Fibroblast of the aortic adventitia (primary cell): ENCODE measurements at places on chromosomes 16 and 17. TPM values are rescaled to one million over a fixed set of nuclear protein-coding genes. Genes with fewer than 3 reads are reported as not detected.
A peak's percentile ranks its signal among the peaks of the same experiment; 100 is the strongest.

Gene SCGB1C2
- total RNA-seq = not detected in 2 replicates

Gene PTGES3L
- 0.18 and 0.65 TPM in 2 replicates for total RNA-seq

- DNase-seq = no peak
These were observed 19.5 kb downstream of the SOCS3 start for GRCh38 chr17:78340183-78340955.

Gene NPIPB8
- total RNA-seq = 0.09 and 1.3 TPM in 2 replicates

GRCh38 chr17:65290616-65291015, 153.4 kb downstream of the RGS9 start:
- DNase-seq = peak; percentile 21

- DNase-seq = no peak
These were observed 63.8 kb downstream of the SEC14L1 start for GRCh38 chr17:77204536-77204935.

DNA sequence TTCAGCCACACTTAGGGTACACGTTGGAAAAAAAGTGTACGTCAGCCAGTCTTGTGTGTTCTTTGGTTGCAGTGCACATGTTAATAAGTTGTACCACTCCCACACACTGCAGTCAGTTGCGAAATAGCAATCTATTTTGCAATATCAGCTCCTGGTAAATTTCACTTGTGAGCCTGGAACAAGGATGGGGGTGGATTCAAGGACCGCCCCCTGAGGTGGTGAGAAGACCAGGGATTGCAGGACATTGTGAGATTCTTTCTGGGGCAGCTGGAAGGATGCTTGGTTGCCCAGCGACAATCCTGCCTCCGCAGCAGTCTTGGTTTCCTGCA, 78.6 kb upstream of the ZFHX3 start:
- peak; percentile 85 for DNase-seq

- no peak for DNase-seq
These were observed 116.4 kb upstream of the SMURF2 start for GRCh38 chr17:64778240-64779097.

DNA sequence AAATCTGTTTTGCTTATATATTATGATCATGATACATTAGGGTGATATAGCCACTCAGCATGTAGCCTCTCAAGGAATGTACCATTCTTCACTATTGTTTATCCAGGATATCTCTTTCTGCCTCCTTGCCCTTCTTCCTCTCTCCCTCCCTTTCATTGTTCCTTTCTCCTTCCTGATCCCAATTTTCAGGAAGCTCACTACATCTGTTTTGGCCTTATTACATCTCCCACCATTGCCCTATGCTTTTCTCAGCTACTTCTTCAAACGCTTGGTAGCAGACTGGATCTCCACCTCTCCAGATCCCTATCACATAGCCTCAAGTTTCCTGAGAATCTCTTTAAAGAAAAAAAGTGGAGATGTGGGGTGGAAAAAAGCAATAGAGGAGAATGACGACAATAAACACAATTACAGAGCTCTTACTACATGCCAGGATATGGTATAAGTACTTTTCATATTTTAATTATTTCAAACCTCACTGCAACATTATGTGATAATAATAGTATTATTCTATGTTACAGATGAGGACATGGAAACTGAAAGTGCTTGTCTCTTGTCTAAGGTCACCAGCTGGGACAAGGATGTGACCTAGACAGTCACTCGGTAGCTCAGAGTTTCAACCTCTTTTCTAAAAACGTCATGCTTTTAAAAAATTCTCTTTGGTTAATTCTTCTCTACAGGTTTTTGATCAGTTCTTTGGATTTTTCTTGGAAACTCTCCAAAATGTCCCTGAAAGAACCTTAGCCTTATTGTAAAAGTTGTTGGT, 959.1 kb downstream of the CDH11 start:
- DNase-seq = no peak

GRCh38 chr17:32575852-32576251, 89.1 kb downstream of the CDK5R1 start:
- DNase-seq = no peak

Gene CD300E
- total RNA-seq = not detected in 2 replicates

Gene OTOP3
- not detected in 2 replicates for total RNA-seq

GRCh38 chr17:76008630-76009425, 8.2 kb downstream of the CDK3 start:
- DNase-seq = no peak

DNA sequence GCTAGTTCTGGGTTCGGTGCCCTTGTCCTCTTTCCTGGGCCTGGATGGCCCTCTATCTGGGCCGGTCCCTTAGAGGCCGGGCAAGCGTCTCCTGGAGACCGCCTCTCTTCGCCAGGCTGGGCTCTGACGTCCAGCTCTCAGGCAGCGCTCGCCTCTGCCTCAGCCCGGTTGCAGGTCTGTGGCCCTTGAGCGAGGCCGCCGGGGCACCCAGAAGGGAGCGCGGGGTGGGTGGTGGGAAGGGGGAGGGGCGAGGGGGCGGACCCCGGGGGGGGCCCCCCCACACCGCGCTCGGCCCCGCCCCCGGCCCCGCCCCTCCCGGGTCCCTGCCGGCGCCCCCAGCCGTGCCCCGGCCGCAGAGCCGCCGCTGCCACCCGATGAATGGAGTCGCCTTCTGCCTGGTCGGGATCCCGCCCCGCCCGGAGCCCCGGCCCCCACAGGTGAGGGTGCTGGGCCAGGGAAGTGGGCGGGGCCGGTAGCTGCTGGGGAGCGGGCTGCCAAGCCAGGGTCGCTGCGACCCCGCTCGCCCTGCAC, at the start of gene ARHGAP23:
Gene ARHGAP23 (plus strand): TSS at position 353 of the 531 bp plus-strand sequence. CDS start 22 bp downstream, at position 375.
- peak; percentile 68 for DNase-seq

GRCh38 chr17:63476854-63477479, at the start of gene ACE:
TSS of gene ACE (plus strand) at chr17:63477061. CDS start at chr17:63477095, 34 bp downstream.
- DNase-seq = no peak

DNA sequence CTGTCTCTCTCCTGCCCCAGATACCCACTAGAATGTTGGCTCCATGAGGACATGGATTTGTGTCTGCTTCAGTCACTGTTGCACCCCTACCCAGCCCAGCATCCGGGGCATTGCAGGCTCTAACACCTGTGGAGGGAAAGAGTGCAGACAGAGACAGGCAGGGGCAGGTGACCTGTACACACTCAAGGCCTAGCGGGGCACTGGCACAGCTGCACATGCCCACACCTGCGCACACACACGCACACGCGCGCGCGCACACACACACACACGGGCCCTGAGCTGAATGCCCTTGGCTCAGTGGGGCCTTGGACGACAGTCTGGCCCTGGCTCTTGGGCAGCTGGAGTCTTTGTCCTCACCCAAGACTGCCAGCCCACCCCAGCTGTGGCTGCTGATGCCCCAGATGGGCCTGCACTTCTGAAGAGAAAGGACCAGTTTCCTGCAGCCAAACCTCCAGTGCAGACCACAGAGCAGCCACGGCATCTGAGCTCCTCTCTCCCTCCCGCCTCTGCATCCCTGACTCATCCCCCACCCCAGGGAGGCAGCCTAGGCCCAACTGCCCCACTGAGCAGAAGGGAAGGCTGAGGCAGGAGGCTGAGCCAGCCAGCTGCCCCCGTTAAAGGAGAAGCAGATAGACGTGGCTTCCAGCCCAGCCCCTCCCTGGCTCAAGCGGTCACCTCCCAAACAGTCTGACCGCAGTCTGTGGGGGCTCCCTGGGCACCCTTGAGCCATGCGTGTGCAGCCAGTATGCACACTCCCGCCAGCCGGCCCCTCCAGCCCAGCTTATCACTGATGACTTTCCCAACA, 12.3 kb upstream of the RAI1 start:
- peak; percentile 11 for DNase-seq

GRCh38 chr17:47792979-47793378, 28.6 kb downstream of the OSBPL7 start:
- DNase-seq = no peak

DNA sequence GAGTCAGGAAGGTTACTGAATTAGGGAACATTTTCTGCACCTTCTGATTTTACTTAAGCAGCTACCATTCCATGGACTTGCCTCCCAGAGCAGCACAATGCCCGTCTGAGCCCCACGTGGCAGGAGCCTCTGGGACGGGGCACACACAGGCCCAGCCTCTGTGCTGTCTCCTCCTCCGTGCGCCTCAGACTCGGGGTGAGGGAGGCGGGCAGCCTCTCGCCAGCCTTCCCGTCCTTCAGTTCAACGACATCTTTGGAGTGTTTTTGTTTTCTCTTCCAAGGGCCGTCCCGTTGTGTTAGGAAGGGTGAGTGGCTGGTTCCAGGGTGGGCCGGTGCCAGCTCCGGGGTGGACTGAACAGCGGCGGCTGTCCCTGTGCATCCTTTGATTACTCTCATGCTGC, 31.8 kb downstream of the NDEL1 start:
- DNase-seq = no peak

Gene MXRA7
- 166 and 287 TPM in 2 replicates for total RNA-seq

- DNase-seq = no peak
These were observed 118.3 kb downstream of the BANP start for GRCh38 chr16:88069397-88070168.

- no peak for DNase-seq
These were observed 43.7 kb downstream of the NCOR1 start for GRCh38 chr17:16171613-16172012.

Gene KRTAP3-2
- not detected in 2 replicates for total RNA-seq

DNA sequence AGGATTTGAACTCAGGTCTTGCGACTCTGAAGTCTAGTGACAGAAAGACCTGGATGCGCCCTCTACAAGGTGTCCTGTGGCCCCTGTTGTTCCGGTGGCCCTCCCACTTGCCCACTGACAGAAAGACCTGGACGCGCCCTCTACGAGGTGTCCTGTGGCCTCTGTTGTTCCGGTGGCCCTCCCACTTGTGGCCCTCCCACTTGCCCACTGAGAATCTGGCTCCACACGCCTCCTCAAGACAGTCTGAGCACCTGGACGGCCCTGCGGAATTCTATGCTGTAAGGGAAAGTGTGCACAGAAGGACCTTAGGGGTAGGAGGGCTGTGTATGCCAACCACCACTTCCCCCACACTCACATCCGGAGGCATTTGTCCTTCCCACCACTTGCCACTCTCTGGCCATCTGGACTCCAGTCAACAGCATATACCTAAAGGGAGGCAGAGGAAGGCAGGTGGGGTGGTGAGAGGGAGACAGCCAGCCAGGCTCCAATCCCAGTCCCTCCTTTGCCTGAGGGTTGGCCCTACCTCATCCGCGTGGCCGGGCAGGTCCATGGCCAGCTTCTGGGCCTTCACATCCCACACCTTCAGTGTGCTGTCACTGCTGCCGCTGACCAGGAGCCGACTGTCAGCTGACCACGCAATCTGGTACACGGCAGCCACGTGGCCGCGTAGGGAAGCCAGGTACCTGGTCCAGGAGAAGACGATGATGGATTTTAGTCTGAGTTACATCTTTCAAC, 9.1 kb downstream of the NLE1 start:
- DNase-seq = no peak

Gene KRTAP2-1
- total RNA-seq = not detected in 2 replicates

GRCh38 chr17:43018008-43018853, 4.0 kb downstream of the VAT1 start:
- DNase-seq = no peak

DNA sequence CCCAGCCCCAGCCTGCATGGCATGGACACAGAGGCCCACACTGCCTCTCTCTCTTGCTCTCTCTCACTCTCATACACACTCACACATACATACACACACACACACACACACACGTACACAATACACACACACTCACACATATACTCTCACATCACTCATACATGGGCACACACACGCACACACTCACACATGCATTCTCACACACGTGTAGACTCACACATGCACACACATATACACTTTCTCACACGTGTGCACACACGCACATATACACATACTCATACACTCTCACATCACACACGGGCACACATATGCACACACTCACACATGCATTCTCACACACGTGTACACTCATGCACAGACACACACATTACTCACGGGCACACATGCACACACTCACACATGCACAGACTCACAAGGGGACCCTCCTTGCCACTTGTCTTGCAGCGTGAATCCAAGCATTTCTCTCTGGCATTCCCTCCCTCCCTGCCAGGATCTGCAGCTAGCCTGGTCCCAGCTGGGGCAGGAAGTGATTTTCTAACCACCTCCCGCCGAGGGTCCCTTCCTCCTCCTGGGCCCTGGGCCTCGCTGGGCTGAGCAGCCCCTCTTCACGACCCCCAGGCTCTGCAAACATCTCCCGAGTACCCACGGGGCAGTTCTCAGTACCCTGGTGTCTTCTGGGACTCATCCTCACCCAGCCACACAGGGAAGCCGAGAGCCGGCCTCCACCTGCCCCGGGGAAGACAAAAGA, 37.5 kb downstream of the IL21R start:
- no peak for DNase-seq

- DNase-seq = no peak
These were observed 74.6 kb downstream of the N4BP1 start for GRCh38 chr16:48535369-48535787.

GRCh38 chr16:81693041-81693743, 85.9 kb upstream of the PLCG2 start:
- peak; percentile 48 for DNase-seq

Gene DPEP3
- not detected in 2 replicates for total RNA-seq

DNA sequence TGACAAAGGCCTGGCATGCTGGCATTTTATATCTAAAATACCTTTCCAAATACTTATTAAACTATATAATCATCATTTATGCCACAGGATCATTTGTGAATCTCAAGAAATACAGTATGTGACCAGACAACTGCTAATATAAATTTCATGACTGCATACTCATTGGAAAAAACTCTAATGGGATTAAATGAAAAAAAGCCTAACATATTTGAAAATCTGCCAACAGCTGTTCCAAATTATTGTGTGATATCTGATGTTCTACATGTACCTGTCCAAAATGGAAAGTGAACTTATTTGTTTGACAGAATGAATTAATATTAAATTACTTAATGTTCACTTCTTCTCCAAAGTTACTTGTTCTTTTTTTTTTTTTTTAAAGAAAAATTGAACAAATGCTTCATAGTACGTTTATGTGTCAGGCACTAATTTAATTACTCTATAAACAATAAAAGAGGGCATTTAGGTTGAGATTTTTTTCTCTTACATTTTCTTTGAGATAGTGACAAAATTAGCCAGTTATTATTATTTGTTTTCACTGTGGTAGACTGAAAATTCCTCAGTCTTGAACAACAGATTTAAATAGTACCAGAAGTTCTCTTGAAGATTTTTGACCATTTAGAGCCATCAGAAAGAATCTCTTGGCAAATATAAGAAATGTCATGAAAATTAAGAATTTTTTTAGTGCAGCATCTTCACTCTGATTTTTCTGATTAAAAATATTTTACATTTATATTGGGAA, 114.0 kb downstream of the FTO start:
- DNase-seq = peak; percentile 73

DNA sequence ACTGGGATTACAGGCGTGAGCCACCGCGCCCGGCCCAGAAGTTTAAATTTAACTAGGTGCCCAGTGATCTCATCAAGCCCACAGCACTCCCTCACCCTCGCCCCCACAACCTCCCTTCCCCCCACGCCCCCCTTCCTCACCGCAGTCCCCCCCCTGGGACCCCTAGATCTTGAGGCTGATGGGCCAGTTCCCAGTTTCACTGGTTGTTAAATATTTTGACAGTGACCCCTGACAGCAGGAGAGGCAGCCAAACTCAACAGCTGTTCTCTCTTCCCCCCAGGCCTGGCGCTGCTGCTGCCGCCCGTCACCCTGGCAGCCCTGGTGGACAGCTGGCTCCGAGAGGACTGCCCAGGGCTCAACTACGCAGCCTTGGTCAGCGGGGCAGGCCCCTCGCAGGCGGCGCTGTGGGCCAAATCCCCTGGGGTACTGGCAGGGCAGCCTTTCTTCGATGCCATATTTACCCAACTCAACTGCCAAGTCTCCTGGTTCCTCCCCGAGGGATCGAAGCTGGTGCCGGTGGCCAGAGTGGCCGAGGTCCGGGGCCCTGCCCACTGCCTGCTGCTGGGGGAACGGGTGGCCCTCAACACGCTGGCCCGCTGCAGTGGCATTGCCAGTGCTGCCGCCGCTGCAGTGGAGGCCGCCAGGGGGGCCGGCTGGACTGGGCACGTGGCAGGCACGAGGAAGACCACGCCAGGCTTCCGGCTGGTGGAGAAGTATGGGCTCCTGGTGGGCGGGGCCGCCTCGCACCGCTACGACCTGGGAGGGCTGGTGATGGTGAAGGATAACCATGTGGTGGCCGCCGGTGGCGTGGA, 15.6 kb downstream of the QPRT start:
- no peak for DNase-seq
